ENCODE measurements at places on chromosomes 2 and 18.

- DNase-seq = no peak
These were observed 634.6 kb downstream of the ERBB4 start for GRCh38 chr2:211903961-211904360.

- no peak for DNase-seq
These were observed 180.2 kb upstream of the ALKAL2 start for GRCh38 chr2:467892-468647.

DNA sequence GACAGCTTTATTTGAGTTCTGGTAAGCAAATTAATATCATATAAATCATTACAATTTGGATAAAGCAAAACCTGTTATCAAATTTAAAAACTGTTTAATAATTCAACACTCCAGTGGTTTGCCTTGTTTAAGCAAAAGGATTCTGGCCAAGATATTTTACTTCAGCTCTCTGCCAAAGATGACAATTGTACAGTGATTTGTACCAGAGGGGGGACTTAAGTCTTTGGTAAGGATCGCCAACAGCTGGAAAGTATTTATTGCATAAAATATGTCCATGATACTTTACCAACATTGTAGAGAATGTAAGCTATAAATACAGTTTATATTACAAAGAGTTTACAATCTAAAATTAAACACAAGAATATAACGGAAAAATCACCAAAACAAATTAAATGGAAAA, 13.8 kb downstream of the PREPL start:
- DNase-seq = no peak

DNA sequence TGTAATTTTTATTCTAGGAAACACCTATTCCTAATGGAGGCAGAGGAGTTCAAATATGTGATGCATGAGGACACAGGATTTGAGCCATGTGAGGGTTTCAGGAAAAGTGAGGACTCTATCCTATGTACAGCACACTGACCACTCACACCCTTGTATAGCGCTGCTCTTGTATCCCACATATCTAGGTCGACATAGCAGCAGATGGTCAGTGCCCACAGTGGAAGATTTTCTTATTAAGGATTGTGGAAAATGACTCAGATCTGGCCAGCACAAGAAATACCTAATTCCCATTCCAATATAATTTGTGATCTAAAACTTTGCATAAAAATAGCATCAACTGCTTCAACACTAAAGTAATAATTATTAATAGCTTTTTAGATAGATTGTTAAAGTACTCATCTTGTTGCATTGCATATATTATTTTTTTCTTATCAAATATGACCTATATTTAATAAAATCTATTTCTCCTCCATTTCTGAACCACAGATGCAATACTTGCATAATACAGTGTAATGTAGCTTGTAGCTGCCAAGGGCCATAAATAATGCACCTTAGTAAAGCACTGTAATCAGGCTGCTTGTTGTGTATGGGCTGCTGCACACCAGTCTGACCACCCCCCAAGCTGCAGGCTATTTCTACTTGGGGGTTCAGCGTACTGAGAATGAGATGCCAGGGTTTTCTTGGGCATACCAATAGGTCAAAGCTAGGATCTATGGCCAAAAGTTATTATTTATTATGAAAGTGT, 442.2 kb upstream of the CWC22 start:
- DNase-seq = no peak

DNA sequence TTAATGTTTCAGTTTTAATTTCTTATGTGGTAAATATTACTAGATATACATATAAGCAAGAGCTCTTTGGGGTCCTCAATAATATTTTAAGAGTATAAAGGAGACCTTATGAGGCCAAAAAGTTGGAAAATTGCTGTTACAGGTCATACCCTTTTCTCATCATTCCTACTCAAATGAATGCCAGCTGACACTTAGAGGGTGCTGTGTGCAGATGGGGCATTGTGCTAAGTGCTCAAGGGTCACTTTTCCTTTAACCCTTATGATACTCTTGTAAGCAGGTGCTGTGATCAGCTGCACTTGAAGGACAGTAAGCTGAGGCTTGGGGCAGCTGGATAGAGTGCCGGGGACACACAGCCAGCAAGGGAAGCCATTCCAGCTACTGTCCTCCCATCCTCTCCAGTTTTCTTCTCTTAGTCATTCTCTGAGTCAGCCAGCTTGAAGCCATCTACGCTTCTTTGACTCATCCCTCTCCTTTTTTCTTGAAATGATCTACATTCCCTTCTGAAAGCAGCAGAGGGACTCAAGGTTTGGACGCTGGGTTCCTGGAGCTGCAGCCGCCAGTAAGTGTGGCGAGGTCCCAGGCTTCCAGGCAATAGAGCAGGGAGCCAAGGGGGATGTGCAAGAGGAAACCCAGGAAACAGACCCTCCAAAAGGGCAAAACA, 42.0 kb upstream of the CREB1 start:
- no peak for DNase-seq

DNA sequence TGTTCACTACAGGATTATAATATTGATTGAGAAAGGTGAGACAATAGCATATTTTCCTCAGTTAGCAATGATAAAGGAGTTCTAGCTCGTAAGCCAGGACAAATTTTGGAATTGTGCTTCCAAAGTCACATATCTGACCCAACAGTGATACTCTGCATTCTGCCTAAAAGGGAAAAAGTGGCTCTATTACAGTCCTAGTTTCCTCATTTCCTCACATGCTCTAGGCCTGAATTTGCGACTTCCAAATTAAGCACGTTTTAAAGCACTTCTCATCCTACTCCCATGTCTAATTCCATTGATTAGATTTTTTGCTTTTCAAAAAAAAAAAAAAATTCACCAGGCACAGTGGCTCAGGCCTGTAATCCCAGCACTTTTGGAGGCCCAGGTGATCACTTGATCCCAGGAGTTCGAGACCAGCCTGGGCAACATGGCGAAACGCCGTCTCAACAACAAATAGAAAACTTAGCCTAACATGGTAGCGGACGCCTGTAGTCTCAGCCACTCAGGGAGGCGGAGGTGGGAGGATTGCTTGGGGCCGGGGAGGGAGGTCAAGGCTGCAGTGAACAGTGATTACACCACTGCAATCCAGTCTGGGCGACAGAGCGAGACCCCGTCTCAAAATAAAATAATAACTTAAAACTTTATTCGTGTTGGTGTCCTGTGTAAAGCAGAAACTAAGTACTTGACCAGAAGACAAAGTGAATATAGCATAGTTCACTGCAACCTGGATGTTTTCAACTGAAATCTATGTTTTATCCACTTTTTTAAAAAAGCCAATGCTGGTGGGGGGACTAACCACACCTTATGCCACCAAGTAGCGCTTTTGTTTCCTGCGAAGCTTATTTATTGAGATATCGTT, 1.5 kb downstream of the ESCO1 start:
- DNase-seq = no peak
